ENCODE measurements at places on chromosomes 11 and 22. TPM values are rescaled to one million over a fixed set of nuclear protein-coding genes. Genes with fewer than 3 reads are reported as not detected.

- no peak for DNase-seq
These were observed 283.8 kb downstream of the BRD1 start for GRCh38 chr22:49543876-49544275.

DNA sequence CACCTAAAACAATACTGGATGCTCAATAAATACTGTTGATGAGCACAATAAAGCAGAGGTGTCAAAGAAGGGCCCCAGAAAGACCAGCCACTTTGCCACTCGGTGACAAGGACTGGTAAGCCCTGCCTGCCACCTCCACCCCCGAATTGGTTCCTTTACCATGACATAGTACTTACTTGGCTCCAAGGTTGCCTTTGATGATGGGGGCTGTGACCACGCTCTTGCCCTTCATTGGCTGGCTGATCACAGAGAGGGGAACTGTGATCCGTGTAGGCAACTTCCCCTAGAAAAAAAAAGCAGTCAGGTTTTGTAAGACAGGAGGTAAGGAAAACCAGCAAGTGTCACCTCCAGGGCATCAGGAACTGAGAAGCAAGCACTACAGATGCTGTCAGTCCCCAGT lies 29.7 kb downstream of the NFRKB start:
- DNase-seq = no peak

GRCh38 chr11:68983801-68984200 lies 3.0 kb upstream of the MRGPRD start:
- no peak for DNase-seq

DNA sequence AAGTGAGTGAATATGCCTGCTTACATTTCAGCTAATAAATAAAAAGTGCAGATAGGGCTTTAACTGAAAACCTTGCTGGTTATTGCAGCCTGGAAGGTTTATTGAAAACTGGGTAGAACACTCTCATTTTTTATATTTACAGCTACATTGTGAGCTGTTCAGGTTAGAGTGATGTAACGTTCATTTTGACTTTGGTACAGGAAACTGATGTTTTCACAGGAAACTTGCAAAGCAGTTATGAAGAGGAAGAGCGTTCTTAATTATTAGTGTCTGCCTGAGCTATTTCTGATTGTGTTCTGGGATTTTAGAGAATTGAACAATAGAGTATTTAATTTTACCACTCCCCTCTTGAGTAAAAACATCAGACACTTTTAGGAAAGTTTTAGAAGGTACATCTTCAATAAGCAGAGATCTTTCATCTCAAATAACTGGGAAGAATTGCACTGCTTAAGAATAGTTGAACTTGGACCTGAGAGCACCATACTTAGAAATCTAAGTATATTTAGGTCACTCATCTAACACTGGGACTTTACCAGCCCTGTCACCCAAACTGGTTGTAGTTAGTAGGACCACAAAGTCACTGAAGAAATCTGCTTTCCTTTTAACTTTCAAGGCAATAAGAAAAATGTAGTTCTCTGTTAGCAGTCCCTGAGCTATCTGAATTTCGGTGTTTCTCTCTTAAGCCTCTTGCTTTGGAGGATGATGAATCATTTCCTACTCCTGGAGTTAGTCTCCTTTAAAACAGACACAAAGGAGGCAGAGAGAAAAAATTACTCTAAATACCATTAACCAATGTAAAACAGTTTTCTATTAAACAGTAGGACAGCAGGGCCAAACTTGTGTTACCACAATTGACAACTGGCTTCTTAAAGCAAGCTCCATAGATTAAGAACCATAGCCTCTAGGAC lies 128.6 kb upstream of the DDI1 start:
- no peak for DNase-seq

Gene KRTAP5-9
- 0.46 TPM for polyA plus RNA-seq

Measured in right renal pelvis (tissue), 4 donors.